ENCODE measurements at places on chromosomes 11 and 22.
A peak's percentile ranks its signal among the peaks of the same experiment; 100 is the strongest.

- DNase-seq = no peak
Observed at GRCh38 chr11:103532133-103532788, 423.0 kb downstream of the DYNC2H1 start.

- DNase-seq = no peak
Observed at GRCh38 chr22:48719978-48720661, 1107.6 kb downstream of the BRD1 start.

DNA sequence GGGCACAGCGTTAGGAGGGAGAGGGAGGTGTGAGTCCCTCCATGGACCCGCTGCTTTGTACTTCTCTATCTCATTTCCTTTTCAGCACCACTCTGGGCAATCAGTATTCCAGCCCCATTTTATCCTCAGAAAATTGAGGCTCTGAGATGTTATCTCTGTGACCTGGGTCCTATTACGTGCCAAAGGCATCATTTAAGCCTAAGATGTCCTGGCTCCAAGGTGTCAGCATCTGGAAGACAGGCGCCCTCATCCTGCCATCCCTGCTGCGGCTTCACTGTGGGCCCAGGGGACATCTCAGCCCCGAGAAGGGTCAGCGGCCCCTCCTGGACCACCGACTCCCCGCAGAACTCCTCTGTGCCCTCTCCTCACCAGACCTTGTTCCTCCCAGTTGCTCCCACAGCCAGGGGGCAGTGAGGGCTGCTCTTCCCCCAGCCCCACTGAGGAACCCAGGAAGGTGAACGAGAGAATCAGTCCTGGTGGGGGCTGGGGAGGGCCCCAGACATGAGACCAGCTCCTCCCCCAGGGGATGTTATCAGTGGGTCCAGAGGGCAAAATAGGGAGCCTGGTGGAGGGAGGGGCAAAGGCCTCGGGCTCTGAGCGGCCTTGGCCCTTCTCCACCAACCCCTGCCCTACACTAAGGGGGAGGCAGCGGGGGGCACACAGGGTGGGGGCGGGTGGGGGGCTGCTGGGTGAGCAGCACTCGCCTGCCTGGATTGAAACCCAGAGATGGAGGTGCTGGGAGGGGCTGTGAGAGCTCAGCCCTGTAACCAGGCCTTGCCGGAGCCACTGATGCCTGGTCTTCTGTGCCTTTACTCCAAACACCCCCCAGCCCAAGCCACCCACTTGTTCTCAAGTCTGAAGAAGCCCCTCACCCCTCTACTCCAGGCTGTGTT, 829 bp upstream of the APOC3 start:
- no peak for DNase-seq

- peak; percentile 86 for DNase-seq
Observed at GRCh38 chr11:57277845-57278720, 41.0 kb upstream of the APLNR start.

DNA sequence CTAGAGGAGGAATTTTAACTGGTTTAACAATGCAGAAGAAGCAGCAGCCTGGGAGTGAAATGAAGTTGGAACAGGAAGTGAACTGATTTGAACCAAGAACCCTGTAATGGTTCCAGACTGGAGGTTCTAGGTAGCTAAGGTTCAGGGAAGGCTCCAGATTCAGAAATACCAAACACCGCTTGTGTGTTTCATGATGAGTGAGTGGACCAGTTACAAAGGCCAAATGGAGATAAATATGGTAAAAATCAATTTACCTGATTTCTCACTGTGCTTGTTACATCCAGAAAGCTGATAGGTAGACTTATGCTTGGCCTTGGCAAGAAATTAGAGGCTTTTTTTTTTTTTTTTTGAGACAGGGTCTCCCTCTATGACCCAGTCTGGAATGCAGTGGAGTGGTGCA, 12.9 kb downstream of the ATG13 start:
- DNase-seq = no peak

DNA sequence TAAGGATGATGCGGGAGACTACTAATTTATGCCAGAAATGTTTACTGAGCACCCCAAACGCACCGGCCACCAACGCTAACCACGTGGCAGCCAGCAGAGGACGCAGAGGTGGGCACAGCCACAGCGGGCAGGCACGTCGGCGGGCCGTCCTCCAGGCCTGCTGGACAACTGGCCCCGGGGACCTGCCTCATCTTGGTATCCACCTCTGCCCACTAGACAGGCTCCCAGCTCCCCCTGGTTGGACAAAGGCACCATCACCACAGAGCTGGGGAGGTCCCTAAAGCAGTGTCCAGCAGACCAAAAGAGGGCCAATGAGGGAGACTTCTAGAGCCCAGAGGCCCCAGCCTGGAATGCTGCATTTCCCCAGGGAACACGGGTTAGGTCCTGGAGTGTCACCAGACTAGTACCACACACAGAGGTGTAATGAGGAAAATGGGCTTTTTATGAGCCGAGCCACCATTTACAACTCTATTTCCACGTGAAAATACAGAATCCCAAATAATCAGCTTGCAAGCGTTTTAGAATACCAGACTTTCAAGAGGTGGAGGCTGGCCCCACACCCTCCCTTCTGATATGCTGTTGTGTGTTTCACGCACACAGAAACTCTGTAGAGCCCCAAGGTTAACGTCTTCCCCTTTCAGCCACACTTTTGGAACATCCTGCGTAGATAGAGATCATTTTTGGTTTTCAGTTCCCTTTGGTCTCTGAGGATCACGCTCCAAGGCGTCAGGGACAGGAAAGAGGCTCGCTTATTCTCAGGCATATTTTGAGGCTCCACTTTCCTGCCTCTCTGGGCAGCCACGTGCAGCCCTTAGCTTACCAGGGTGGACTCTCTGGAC, 23.7 kb upstream of the BID start:
- DNase-seq = no peak

GRCh38 chr11:117833401-117833891, 8.9 kb upstream of the FXYD2 start:
- DNase-seq = no peak

GRCh38 chr11:93169950-93170561, 27.7 kb downstream of the SLC36A4 start:
- DNase-seq = peak; percentile 41

GRCh38 chr11:75673977-75674582, 5.2 kb upstream of the MAP6 start:
- peak; percentile 14 for DNase-seq

DNA sequence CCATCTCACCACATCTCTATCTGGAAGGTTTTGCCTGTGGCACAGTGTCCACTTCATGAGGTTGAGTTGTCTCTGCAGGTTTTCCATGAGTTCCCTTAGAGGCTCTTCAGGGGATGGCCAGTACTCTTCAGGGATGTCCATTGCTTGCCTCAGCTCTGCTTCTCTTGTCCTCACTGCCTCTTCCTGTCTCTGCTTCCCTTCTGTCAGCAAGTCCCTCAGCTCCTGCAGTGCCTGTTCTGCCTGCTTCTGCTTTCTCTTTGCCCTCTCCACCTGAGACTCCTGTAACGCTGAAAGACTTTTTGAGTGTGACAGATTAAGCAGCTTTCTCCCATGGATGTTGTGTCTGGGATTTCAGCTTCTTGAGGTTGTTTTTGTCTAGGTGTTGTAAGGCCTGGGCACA, 38.2 kb upstream of the MRPL17 start:
- no peak for DNase-seq

DNA sequence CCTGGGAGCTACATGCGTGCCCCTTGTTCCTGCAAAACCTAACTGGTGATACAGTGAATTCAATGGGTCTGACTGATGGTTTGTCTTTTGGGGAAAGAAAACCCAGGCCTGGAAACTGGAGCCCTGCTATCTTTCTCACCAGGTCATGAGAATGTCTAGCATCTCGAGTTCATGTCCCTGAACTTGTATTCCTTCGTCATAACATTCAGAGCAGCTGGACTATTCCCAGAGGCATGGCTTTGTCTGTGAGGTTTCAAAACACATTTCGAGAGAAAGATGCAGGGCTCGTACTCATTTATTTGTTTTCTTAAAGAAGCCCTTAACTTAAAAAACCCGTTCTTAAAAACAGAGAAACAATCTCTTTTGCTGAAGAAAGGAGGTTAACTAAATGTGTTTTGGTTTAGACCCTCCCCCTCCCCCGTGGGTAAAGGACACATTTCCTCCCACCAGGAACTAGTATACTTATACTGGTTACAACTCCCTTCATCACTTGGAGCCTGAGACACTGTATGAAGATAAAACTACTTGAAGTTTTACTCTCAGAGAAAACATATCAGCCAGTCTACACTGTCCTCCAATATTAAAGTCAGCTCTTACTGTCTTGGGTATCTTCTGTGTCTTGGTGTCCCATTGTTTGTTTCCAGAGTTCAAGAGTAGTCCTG, 43.2 kb downstream of the ME3 start:
- DNase-seq = no peak

GRCh38 chr11:76365038-76365679, 15.8 kb downstream of the THAP12 start:
- DNase-seq = no peak

DNA sequence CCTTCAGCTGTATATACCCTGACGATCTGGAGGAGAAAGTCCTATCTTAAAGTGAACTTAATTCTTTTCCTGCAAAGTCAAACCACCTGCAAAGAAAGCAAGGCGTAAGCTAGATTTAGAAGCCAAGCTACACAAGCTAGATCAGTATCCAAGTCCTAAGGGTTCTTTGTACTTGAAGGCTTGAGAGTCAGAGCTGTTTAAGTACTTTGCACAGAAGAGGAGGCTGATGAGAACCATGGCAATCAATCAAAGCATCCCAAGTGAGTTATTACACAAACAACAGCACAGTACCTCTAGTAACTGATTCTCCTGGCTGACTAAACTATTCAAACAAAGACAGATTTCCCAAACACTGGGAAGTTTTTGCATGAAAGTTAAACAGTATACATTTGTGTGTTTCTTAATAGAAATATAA, 1.9 kb downstream of the CDON start:
- DNase-seq = peak; percentile 41

- peak; percentile 81 for DNase-seq
Observed at GRCh38 chr11:107564877-107565218, 687 bp downstream of the ALKBH8 start.

DNA sequence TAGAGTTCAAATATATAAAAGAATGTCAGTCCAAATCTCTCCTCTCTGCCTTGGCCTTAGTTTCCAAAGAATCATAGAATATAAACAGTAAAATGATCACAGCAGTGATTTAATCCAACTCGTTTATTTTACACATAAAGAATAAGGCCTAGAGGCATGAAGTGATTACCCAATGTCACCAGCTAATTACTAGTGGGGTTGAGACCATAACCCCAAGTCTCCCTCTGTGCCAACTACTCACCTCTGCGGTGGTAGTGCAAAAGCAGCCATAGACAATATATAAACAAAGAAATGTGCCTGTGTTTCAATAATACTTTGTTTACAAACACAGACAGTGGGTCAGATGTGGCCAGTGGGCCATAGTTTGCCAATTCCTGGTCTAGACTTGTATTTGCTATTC, 96.6 kb upstream of the FAT3 start:
- no peak for DNase-seq

- DNase-seq = no peak
Observed at GRCh38 chr11:71438650-71439049, 9.5 kb downstream of the DHCR7 start.

DNA sequence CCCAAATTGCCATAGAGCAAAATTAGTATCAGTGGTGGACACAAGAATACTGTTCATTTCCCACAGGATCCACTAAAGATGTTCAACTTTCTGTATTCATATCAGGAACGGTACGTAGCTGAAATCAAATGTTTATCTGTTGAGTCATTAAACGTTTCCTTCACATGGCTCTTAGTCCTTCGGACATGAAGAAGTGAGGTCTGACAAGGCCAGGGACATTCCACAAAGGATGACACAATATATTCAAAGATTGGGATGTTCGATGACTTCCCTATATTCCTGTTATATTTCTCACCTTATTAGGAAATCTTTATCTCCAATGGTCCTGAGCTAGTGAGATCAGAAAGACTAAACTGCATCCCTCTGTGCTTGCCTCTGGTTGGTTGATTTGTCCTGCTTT, 129.0 kb downstream of the ETS1 start:
- no peak for DNase-seq

- no peak for DNase-seq
Observed at GRCh38 chr22:44952863-44953746, 56.7 kb downstream of the PHF21B start.

DNA sequence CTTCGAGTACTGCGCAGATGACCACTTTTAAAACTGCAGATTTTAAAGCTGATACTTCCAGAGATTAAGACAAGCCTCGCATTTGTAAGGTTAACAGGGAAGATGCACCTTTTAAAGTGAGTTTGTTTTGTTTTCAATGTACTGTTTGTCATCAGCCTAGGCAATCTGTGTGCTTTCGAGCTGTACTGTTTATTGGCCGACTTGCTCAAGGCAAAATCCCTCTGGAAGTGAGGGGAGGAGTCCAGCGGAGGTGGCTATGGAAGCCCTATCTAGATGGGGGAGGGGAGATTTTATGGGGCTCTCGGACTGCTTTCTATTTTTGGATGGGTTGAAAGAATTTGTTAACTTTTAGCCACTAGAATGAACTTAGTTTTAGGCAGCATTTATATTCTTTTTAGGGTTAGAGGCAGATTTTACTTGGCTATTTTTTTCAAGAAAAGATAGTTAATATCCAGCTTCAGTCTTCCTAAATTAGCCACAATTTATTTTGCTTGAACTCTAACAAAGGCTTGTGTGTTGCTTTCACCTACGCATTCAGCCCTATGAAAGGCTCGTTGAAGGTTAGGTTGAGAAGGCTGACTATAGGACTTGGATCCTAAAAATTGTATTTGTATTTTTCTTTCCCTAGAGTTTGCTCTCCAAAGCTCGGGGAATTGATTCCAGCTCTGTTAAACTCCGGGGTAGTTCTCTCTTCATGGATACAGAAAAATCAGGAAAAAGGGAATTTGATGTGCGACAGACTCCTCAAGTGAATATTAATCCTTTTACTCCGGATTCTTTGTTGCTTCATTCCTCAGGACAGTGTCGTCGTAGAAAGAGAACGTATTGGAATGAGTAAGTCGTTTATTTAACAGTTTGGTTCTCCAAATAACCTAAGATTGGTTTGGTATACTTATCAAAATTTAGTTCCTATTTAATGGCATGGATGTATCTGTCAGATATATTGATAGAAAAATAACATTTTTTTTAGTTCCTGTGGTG, 2.1 kb downstream of the WEE1 start:
- peak; percentile 58 for DNase-seq

DNA sequence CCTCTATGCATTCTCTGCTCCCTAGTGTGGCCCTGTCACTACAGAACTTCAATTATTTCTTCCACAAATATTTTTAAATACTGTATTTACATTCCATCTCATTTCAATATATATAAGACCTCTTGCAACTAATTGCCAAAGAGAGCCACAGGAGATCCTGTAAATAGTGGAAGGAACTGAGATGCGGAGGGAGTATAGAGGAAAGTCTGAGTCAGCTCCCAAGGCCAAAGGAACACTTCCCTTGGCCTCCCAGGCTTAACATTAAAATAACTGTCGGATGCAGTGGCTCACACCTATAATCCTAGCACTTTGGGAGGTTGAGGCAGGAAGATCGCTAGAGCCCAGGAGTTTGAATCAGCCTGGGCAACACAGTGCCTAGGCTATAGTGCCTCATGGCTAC, 31.2 kb downstream of the RBFOX2 start:
- DNase-seq = no peak

- no peak for DNase-seq
Observed at GRCh38 chr11:69630017-69630416, 10.9 kb upstream of the CCND1 start.

GRCh38 chr11:71423181-71423790, 24.9 kb downstream of the DHCR7 start:
- DNase-seq = no peak

Measured in brain (organoid and tissue), 16 donors.